MCF 10A (cell line): ENCODE measurements at places on chromosomes 11 and 22. TPM values are rescaled to one million over a fixed set of nuclear protein-coding genes. Genes with fewer than 3 reads are reported as not detected.

DNA sequence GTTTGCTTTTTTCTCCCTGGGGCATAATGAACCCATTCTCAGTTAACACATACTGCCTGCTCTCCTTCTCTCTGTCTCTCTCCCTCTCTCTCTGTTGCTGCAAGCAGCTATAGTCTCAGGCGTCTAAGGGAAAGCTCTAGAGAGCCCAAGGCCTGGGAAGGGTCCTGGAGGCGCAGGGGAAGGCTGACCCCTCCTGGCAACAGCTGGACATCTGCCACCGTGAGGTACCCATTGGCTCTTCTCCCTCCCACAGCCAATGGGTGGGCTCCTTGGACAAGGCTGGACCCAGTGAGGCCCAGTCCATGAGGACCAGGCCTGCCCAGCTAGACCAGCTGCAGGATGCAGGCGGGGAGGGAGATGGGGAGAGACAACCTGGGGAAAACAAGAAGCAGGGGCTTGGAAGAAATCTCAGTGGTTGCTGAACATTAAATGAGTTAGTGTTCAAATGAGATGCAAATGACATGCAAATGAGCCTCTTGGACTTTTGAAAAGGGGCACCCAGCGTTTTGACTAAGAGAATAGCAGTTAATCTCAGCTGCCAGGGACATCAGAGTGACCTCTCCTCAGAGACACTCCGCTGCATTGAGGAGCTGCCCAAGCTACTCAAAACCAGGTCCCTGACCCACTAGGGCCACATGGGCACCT lies 349.7 kb downstream of the BUD13 start:
- no peaks in the 10 kb centered on the region for H3K27me3 ChIP-seq
- no peak overlapping the region for H3K4me3 ChIP-seq
- no peak for DNase-seq
- no peak overlapping the region for H3K27ac ChIP-seq

DNA sequence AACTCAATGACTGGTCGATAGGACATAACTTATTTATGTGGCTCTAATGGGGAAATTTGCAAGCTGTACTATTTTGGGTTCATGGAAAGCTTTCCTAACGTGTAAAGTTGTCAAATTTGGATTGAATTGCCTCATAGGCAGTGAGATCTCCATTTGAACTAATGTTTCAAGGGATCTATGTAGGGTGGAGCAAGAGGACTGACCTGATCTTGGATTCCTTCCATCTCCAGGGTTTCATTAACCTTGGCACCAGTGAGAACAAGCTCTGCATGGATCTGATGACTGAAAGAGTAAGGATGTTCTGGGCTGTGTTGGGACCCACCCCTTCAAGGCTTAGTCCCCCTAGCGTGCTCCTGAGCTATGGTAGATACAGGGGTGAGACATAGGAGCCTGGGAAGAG lies 2.1 kb downstream of the ACCSL start:
- peaks cover 4% of the 10 kb centered on the region for H3K36me3 ChIP-seq
- no peaks in the 10 kb centered on the region for H3K27me3 ChIP-seq
- no peaks in the 10 kb centered on the region for H3K4me1 ChIP-seq
- no peak for DNase-seq

GRCh38 chr11:78217650-78218541 lies 29.2 kb downstream of the USP35 start:
- H3K27ac ChIP-seq, result no peak overlapping the region
- no peak for DNase-seq
- no peaks in the 10 kb centered on the region for H3K27me3 ChIP-seq
- H3K36me3 ChIP-seq, result peaks cover 9% of the 10 kb centered on the region
- no peak overlapping the region for H3K4me3 ChIP-seq

DNA sequence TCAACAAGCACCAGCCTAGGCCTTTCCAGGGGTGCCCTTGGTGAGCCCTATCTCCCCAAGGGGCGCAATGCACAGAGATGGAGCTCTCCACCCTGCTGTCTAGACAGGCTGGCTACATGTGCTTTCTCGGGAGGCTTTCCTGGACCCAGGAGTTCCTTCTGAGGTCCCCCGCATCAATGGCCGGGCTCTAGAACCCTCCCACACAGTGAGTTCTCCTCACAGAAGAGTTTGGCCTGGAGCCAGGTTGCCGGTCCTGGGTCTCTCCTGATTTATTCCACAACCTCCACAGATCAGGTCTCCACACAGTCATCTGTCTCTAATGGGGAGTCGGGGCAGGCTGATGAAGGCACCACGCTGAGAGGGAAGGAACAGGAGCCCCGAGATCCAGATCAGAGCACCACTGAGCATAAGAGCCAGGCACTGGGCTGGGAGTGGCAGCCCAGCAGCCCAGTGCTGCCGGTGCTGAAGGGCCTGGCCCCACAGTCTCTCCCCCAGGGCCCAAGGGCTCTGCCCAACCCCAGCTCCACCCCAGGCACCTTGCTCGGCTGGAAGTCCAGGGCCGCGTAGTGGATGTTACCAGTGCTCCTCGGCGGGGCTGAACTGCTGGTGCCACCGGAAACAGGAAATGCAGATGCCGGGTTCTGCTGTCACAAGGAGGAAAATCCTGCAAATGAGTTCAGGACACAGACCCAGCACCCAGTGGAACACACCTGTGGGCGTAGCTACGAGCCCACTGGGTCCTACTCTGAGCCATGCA lies 44.7 kb downstream of the GAB4 start:
- H3K4me3 ChIP-seq, result no peak overlapping the region
- no peaks in the 10 kb centered on the region for H3K27me3 ChIP-seq
- H3K36me3 ChIP-seq, result no peaks in the 10 kb centered on the region
- no peak overlapping the region for H3K27ac ChIP-seq

GRCh38 chr22:43205748-43206508 lies 19.0 kb upstream of the TTLL12 start:
- no peaks in the 10 kb centered on the region for H3K36me3 ChIP-seq
- H3K4me1 ChIP-seq, result no peaks in the 10 kb centered on the region
- H3K27me3 ChIP-seq, result no peaks in the 10 kb centered on the region

- peak; percentile 6 for DNase-seq
- H3K4me1 ChIP-seq, result peaks cover 8% of the 10 kb centered on the region
- no peak overlapping the region for H3K27ac ChIP-seq
- no peaks in the 10 kb centered on the region for H3K36me3 ChIP-seq
- H3K27me3 ChIP-seq, result peaks cover 43% of the 10 kb centered on the region
Observed at GRCh38 chr11:94588366-94588942, 21.3 kb downstream of the PIWIL4 start.

GRCh38 chr11:46302866-46303265 lies 25.4 kb downstream of the CREB3L1 start:
- DNase-seq, result no peak
- H3K4me3 ChIP-seq, result no peak overlapping the region
- H3K36me3 ChIP-seq, result no peaks in the 10 kb centered on the region
- H3K27ac ChIP-seq, result no peak overlapping the region
- peaks cover 21% of the 10 kb centered on the region for H3K4me1 ChIP-seq

GRCh38 chr11:101428918-101429317 lies 154.9 kb downstream of the TRPC6 start:
- H3K27ac ChIP-seq, result no peak overlapping the region
- no peaks in the 10 kb centered on the region for H3K36me3 ChIP-seq

DNA sequence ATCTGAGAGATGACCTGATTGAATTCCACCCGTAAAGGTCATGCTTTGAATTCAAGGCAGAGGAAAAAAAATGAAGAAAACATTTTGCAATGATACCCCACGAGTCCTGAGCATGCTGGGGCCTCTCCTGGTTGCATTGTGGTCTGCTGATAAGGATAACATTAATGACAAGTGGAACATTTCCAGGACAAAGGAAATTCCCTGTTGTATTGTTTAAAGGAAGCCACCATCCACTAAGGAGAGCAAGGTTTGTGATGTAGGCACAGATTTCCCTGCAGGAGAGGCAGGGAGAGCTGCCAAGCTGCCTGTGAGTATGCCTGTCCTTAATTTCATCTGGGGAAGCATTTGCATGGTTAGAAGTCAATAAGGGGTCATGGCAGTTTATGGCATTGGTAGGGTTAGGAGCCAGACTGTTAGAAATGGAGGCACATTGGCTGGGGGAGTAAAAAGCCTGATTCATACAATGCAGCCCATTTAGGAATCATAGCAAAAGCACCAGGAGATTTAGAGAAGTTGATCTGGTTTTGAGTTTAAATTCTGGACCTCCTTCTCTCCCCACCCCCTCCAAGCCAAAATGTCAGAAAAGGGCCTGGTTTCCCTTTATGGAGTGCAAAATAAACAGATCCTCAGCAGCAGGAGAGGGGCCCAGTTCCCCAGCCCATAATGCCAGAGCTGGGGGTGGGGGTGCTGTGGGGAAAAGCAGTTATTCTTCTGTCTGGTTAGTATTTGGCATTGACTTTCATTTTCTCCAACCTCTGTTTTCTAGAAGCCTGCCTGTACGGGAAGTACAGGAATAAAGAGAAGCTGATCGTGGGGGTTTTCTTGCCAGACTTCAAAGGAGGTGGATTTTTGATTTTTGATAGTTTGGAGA lies 22.1 kb downstream of the FLI1 start:
- DNase-seq, result no peak
- H3K27me3 ChIP-seq, result no peaks in the 10 kb centered on the region
- no peak overlapping the region for H3K4me3 ChIP-seq
- H3K36me3 ChIP-seq, result no peaks in the 10 kb centered on the region

DNA sequence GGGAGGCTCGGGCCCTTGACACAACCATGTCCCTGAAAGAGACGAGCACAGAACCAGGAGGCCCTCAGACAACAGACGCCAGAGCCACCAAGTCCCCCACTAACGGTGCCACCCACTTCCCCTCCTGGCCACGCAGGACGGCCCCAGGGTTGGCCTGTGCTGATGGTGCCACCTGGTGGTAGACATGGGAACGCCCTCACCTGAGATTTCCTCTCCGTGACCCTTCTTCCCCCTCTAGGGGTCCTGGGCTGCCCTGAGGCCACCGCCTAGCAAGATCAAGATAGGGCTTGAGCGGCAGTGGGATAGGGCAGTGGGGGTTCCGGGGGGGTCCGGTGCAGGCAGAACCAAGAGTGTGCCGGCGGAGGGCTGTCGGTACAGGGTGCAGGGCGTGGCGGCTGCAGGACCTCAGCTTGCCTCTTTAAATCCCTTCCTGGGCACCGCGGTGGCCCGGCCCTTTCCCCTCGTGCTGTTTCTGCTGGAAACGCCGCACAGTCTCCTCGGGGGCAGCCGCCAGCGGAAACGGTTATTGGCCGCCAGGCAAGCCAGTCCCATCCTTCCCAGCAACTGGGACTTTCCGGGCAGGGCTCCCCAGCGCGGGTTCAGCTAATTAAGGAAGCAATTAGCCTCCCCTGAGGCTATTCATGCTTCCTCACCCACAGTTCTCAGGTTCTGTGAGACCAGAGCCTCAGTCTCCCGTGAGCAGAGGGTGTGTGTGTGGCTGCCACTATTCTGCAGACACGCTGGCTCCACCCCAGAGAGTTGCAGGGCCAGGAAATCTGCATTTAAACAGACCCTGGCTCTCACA lies 5.5 kb upstream of the NFAM1 start:
- H3K36me3 ChIP-seq, result no peaks in the 10 kb centered on the region
- peak overlapping the region; percentile 68 for H3K4me3 ChIP-seq
- no peak overlapping the region for H3K27ac ChIP-seq

- H3K27ac ChIP-seq, result no peak overlapping the region
- no peaks in the 10 kb centered on the region for H3K27me3 ChIP-seq
- H3K36me3 ChIP-seq, result no peaks in the 10 kb centered on the region
- no peak for DNase-seq
Observed at GRCh38 chr11:43925932-43926505, 16.4 kb upstream of the C11orf96 start.

The CHST1 gene
- not detected in 2 replicates for total RNA-seq

The OR4C5 gene
- total RNA-seq, result not detected in 2 replicates

The TBX10 gene
- not detected in 2 replicates for total RNA-seq

The GRAMD1B gene
- total RNA-seq, result 0.26 and 0.27 TPM in 2 replicates
